ENCODE measurements at places on chromosomes 13 and 19.

GRCh38 chr13:60642552-60642951 is 245.5 kb downstream of the TDRD3 start:
- DNase-seq = no peak

DNA sequence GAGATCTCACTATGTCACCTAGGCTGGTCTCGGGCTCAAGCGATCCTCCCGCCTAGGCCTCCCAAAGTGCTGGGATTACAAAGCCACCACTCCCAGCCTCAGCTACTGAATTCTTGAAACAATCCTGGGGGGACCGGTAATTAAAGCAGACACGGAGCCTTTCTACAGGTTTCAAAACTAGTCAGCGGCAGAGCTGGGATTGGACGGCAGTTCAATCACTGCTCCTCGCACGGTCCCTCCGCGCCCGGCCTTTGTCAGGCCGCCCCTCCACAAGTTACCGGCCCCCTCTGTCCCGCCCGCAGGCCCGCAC is 229 bp downstream of the BORCS8 start:
- DNase-seq = no peak

DNA sequence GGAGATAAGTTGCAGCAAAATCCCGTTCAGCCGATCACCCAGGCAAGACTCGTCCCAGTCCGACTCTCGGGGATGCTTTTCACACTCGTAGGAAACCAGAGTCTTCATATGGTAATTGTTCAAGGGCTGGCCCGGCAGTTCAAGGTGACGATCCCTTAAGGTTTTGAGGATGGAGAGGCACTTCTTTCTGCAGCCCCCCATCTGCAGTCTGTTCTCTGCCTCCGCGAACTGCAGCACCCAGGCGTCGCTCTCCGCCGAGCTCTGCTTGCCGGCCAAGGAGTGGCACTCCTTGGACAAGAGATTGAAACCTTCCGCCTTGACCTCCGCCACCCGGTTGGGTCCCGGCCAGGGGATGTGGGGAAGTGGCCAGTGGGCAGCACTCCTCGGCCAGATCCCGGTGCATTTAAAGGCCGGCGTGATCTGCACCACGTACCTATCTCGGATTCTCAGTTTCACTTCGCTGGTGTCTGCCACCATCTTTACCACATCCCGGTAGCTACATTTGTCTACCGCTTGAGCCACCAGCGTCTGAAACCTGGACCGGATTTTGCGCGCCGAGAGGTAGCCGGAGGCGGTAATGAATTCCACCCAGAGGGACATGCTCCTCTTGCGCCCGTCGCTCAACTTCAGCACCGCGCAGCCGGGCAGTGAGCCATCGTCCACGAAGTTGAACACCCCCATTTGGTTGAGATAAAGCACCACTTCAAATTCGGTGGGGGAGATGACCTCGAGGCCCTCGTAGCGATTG is 1.1 kb downstream of the MAB21L1 start:
- DNase-seq = no peak

- no peak for DNase-seq
These were observed 36.3 kb downstream of the ARHGEF18 start for GRCh38 chr19:7385062-7385461.

DNA sequence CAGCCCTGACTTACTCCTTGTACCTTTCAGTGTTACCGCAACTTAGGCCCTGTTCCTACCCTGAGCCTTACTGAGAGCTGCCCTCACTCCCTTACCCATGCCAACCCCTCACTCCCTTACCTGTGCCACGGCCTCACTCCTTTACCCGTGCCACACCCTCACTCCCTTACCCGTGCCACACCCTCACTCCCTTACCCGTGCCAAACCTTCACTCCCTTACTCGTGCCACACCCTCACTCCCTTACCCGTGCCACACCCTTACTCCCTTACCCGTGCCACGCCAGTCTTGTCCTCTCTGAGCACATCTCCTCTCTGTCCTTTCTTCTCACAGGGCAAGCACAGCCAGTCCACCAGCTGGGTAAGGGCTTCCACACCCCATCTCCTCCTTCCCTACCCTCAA is 20.3 kb downstream of the AXL start:
- DNase-seq = no peak

- no peak for DNase-seq
These were observed 230.7 kb downstream of the NHLRC3 start for GRCh38 chr13:39269004-39269403.

DNA sequence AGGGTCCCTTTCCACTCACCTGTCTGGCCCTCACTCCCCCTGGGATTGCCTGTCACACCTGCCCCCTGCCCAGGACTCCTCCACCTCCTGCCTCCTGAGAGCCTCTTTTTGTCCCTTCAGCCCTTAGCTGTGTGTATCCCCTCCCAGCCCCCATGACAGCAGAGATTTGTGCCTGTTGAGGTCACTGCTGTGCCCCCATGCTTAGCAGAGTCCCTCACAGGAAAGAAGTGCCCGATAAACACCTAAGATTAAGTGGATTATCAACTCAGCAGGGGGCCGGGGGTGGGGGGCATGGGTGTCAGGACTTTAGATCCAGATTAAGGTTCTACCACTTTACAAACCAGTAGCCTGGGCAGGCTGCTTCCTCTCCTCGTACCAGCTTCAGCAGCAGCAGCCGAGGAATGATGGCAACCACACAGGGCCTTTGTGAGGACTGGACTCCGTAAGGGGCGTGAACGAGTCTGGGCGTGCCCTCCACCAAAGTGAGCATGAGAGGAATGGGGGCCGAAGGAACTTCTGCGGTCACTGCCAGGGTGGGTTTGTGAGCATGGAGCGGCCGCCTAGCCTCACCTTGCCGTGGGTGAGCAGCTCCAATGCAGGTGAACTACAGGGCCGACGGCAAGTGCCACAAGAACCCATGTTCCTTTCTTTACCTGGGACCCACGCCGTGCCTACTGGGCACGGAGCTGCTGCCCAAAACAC is 36.1 kb downstream of the ZNF787 start:
- no peak for DNase-seq

GRCh38 chr13:95245071-95245470 is 56.2 kb downstream of the ABCC4 start:
- DNase-seq = no peak

DNA sequence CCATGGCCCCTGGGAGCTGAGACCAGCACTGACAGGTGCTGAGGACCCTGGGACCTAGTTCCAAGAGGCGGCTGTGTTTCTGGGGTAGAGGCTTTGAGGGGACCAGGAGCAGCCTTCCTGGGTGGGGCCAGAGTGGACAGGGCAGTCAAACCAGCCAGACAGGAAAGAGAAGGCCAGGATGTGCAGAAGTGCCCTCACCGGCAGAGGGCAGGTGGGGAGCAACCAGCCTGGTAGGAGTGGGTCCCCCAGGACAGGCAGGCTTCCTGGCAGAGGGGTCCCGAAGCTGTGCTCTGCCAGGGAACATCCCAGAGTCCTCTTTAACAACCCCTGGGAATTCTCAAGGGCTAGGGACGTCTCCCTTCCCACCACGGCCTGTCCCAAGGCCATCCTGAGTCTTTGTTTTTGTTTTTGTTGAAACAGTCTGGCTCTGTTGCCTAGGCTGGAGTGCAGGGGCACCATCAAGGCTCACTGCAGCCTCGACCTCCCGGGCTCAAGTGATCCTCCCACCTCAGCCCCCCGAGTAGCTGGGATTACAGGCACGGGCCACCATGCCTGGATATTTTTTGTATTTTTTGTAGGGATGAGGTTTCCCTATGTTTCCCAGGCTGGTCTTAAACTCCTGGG is 3.0 kb upstream of the HIPK4 start:
- DNase-seq = no peak

GRCh38 chr19:3942790-3943409 is 10.0 kb downstream of the NMRK2 start:
- no peak for DNase-seq

- no peak for DNase-seq
These were observed 18.4 kb downstream of the IFT88 start for GRCh38 chr13:20585371-20585770.

DNA sequence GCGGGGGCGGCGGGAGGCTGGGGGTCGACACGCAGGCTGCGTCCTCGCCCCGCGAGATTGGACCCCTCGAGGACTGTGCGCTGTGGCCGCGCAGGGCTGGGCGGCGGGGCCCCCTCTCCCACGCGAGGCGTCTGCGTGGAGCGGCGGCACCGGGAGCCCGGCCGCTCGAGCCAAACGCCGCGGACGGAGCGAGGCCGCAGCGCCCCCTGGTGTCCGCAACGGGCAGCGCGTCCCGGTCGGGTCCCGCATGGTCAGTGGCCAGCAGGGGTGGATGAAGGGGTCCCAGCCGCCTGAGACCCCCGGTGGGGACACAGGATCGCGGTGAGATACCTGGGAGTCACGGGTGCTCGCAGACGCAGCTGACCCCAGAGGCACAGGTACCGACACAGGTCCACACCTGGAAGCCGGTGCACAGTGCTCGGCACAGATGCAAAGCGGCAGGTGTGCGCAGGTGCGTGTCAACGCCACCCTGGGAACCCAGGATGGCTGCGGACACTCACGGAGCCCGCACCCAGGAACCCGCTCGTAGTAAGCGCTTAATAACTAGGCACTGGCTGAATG is 2.1 kb upstream of the CIRBP start:
- DNase-seq = peak; percentile 38

DNA sequence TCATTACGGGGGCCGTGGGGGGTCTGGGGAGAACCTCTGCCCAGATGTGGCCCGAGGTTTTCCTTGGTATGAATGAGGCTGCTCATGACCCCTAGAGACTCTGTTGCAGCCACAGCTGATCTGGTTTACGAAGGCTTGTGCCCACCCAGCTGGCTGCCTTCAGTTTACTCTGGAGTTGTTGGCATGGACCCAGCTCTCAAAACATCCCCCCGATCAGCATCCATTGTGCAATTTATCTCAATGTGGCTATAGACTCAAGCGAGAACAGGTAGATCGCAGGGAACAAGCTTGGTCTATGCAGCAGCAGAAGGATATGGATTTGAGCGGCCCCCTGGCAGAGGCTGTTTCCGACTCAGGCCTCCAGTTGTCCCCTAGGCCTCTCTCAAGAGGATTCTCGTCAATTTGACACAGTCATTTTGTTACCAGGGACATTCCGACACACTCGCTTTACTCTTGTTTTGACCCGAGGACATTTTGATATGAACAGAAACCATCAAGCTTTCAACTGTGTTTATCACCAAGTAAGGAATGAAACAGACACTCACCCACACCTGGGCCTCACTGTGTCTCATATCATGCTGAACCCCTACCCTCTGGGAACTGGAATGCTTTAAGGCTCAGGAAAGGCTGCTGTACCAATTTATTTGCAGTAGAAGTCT is 161.5 kb downstream of the KATNAL1 start:
- no peak for DNase-seq

DNA sequence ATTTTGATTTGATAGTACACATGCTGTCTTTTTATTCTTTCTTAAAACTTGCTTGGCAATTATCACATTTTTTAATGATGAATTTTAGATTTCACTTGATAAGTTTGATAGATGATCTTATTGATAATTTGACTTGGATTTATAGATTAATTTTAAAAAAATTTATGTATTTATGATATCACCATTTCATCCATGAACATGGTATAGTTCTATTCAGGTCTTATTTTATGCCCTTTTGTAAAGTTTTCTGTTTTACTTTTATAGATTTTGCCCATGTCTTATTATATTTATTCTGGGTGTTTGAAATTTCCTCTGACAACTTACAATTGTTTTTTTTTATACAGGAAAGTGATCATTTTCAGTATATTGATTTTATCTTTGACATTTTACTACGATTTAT is 39.5 kb downstream of the ZNF536 start:
- DNase-seq = no peak

DNA sequence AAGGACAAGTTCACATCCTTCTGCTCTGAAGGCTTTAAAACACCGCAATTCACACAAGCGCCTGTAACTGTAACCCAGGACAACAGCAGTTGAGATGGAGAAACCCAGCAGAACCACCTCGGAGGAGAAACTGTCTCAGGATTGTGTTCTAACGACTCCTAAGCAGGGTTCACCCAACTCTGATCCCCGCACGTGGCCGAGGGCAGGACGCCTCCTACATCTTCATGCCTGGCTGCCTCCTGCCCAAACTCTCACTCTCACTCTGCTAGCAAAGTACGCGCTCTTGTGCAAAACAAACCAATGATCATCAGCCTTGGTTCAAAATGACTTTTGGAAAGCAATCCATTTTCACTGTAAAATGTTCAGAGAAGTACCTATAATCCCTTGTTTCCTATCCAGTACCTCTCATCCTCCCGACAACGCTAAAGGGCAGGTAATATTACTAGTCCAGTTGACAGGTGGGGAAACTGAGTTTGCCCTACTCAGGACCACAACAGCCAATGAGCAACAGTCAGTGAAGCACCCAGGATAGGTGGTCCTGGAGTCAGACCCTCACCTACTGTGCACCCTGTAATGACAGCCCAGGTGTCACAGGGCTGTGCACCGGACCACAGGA is 25.6 kb downstream of the EPS15L1 start:
- no peak for DNase-seq

DNA sequence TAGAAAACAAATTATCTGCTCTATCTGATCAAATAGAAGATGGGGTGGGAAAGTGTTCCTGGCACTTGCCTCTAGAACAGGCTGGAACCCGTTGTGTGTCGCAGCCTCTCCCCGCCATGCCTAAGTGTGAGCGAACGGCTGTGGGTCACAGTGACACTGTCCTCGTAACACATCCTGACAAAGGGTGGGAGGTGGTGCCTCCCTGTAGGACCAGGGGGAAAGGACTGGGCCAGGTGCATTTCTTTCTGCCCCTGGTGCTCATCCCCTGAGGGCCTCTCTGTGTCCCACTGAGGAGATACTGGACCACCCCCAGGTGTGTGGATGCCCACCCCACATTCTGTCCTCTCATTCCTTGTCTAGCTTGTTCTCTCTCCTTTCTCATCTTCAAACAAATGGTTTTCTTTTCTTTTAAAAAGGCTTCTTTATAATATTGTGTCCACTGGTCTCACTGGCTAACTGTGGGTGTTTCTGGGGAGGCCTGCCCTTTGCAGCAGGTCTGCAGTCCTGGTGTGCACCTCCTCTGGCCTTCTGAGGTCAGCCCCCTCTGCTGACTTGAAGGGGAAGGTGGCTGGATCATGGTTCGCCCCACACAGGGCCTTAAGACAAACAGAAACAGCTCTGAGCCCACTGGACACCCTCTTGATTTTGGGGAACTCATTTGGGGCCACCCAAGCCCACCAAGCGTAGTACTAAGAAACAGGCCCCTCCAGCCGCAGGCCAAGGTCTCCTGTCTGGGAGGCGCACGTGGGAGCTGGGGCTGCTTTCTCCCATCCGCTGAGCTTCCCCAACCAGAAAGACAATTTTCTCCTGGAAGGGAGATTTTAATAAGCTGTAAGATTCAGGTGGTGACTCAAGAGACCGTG is 152.5 kb upstream of the SOX1 start:
- DNase-seq = no peak

DNA sequence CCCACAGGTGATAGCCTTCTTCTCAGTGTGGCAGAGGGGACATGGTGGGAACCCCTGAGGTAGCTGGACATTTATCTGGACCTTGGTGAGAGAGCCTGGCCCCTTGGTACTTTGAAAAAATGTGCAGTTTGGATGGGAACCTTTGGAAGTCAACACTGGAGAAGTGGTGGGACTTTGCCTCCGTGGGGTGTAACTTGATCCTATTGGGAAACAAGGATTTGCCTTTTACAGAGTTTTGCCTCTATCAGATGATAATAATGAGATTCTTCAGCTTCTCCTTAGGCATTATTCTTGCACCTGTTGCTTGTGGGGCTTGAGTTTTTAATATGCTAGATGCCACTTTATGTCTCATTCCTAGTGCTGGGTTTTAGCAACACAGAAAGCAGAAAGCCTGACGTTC is 99.0 kb downstream of the ERCC5 start:
- DNase-seq = no peak

Measured in effector memory CD4-positive, alpha-beta T cell (primary cell).